ENCODE measurements at places on chromosomes 3 and 15. TPM values are rescaled to one million over a fixed set of nuclear protein-coding genes. Genes with fewer than 3 reads are reported as not detected.
A peak's percentile ranks its signal among the peaks of the same experiment; 100 is the strongest.

- no peak for DNase-seq
Measured at GRCh38 chr3:123483146-123483545, 34.3 kb upstream of the ADCY5 start.

- DNase-seq: no peak
Measured at GRCh38 chr3:22045882-22046281, 294.9 kb upstream of the ZNF385D start.

- DNase-seq: no peak
Measured at GRCh38 chr3:28206479-28206878, 34.9 kb upstream of the CMC1 start.

DNA sequence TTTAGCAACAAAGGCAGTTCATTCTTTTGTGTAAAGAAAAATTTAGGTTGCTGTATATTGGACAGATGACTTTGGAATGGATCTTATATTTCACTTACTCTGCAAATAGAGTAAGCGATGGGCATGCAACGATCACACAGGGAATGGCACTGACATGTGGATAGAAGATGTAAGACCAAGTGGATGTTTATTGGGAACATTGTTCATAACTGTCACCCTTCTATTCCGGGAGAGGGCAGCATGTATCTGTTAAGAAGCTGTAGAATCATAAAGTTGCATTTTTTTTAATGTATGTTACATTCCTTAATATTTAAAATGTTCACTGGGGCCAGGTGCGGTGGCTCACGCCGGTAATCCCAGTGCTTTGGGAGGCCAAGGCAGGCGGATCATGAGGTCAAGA is 41.2 kb downstream of the HPS3 start:
- DNase-seq: no peak

DNA sequence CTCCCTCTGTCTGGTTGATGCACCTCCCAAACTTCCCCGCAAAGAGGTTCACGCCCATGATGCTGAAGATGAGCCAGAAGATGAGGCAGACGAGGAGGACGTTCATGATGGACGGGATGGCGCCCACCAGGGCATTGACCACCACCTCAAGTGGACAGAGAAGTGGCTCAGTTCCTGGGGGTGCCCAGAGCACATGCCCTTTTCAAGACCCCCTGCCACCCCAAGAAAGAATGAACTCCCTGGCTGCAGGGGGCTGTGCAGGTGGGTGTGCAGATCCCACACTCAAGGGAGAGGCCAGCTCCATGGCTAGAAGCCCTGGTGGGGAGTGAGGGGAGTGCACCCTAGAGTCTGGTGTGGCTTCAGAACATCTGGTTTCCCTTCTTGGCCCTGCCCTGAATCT is 64.1 kb downstream of the EXOG start:
- no peak for DNase-seq

DNA sequence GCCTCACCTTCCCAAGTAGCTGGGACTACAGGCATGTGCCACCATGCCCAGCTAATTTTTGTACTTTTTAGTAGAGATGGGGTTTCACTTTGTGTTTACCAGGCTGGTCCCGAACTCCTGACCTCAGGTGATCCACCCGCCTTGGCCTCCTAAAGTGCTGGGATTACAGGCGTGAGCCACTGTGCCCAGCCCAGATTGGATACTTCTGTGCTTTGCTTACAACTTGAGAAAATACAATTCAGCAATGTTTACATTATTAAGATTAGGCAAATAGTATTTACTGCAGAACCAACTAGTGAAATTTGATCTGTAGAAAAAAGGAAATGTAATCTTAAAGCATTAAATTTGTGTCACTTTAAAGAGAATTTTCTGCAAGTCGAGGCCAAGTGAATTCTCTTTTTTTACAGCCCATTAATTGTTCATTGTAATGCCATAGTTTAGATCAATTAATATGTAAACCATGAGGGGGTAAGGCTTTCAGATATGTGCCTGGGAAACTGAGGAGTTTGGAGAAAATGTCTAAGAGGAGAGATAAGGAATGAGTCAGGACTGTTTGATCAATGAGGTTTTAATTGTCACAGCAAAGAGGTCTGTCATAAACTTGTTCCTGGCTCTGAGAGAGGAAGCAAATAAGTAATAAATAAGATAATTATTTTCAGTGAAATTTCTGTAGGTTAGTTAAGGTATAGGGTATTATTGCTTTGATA is 15.3 kb downstream of the PYDC2 start:
- DNase-seq: no peak

DNA sequence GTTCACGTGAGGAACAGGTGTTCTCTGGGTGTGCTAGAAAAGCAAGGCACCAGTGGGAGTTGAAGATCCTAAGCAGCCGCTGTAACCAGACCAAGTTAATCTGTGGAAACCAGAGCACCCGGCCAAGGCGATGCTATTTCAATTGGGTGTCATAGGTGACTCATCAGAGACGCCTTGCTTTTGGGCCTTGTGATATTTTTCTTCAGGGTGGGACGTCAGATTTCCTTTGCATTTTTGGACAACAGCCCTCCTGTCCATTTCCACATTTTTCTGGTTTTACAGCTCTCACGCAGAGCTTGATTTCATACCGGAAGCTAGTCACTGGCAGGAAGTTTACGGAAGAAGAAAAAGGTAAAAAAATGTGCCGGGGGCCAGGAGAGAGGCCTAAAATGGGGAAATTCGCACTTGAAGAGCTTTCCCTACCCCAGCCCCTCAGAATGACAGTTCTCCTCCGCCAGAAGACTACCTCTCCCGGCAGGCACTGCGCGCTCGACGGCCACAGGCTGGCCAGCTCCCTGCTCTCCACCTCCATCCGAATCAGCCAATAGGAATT is 471 bp upstream of the KBTBD8 start:
- peak; percentile 66 for DNase-seq

DNA sequence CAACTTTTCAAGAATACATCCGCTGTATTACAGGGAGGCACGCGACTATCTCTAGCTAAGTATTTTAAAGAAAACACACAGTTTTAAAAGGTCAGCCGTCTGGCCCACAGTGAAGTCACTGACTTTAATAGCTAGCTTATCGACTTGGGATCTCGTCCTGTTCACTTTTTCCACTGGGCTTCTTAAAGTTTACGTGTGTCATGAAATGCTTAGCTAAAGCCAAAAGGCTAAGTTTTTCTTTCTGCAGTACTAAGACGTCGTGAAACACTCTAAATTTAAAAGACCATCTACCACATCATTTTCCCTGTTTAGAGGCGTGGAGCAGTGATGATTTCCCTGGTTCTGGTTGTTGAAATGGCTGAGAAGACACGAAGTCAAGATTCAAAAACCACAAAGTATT is 27.1 kb downstream of the LRIG1 start:
- DNase-seq: no peak

DNA sequence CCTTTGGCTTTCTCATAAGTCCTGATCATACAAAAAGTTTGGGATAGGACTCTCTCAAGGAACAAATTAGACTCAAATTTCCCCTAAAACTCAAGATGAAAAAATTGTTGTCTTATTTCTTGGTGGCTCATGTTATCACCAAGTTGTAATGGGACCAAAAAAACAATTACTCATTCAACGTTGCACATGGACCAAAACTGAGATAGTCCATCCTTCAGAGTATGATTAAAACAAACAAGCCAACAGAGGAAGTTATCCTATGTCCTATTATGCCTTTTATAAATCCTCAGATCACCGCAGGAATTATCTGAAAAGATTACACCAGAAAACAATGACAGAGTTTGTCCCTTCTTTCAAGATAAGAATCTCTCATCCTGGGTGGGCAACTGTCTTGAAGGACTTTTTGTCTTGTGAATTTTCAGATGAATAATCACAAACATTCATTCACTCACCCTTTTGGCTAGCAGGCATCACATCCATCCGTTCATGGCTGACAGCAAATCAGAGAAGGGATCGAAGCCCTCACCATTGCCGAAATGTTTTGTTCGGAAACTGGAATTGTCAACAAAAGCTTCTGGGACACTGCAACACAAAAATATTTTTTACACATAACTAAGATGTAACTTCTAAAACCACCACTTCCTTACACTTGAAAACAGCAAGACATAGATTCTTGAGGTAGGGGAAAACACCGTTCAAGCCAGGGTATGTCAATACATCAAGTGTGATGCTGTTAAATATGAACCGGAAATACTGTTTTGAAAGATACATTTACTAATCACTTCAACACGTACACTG is 90.4 kb downstream of the FOXP1 start:
- no peak for DNase-seq

DNA sequence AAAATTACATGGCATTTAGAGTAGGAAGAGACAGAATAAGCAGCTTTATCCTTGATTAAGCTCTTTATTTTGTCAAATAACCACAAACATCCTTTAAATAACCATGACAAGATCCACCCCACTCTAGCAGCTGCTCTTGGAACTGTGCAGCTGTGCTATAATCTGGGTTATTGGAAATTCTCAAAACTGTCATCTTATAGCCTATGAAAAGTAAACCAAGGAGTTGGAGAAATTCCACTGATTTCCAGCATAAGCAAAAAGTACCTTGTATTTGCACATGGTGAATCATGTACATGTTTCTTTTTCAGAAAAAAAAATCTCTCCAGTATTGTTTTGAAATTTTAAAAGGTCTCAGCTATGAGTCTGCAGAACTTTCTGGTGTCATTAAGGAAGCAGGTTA is 88.8 kb upstream of the ABI3BP start:
- DNase-seq: no peak

DNA sequence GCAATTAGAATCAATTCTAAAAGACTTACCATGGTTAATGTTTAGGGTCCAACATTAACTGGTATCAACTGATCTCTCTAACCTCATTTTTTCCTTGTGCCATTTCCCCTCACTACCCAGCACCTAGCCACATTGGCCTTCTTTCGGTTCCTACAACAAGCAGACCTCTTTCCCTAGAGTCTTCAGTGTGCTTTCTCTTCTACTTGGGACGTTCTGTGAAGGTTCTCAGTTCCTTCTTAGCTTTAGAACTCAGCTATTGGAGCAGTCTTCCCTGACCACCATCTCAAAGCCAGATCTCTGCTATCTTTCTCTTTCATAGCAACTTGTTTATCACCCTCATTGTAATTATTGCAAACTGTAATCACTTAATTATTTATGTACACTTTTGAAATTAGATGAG is 31.5 kb upstream of the MINDY4B start:
- no peak for DNase-seq

- DNase-seq: peak; percentile 93
Measured at GRCh38 chr3:14143271-14144225, 18.7 kb downstream of the TMEM43 start.

DNA sequence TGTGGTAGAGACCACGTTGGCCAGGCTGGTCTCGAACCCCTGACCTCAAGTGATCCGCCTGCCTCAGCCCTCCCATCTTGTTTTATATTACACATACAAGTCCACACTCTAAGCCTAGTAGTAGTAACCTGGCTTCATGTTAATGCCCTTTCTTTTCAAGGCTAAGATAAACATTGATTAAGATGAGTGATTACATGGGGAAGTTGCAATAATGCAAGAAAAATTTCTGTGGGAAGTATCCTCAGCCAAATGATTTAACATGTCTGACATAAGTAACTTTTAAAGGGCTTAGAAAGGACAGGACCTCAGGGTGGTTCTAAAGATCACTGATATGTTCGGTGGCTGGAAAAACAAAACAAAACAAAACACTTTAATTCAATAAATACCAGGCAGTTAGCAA is 72.1 kb downstream of the SFMBT1 start:
- DNase-seq: peak; percentile 62

GRCh38 chr3:64685800-64686445 is 1.9 kb downstream of the ADAMTS9 start:
- peak; percentile 95 for DNase-seq

DNA sequence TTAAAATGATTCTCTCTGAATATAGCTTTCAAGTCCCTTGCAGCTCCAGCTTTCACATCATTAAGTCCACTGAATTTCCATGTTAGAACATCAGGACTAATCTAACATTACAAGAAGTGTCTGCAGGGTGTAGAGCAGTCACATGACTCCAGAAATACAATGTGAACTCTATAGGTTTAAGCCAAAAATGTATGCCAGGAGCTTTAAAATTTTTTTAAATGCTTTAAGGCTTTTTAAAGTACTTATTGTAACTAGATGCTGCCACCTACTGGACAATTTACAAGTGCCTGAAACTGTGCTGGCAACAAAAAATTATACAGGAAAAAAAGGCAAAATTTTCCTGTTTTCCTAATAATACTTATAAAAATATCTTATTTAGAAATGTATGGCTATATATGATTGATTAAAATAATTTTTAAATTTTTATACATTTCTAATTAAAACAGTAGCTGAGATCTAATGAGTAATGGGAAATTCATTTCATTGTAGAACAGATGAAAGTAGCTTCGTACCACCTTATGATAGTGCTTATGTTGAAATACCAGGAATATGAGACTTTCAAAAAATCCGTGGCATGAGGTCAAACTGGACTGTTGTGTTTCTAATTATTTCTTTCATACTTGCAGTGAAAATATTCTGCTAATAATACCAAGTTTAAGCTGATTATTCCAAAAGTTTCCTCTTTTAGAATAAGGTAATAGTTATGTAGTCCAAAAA is 25.7 kb downstream of the FSIP1 start:
- DNase-seq: no peak

DNA sequence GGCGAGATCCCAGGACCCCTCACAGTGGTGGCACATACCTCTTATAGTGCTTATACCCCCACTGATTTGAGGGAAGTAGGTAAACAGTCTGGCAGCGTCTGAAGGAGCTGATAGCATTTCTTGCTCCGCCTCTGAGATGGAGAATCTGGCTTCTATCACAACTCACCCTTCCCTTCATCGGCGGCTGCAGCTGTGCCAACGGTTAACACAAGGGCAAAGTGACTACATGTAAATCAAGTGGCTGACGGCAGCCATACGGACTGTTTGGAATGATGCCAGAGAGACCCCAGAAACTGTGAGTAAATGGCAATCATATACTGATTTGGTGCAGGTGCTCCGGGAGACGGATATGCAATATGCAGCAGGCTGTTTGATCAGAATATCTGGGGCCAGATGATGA is 66.8 kb upstream of the UNC13C start:
- DNase-seq: no peak

- DNase-seq: no peak
Measured at GRCh38 chr3:186593862-186594261, 19.0 kb upstream of the AHSG start.

DNA sequence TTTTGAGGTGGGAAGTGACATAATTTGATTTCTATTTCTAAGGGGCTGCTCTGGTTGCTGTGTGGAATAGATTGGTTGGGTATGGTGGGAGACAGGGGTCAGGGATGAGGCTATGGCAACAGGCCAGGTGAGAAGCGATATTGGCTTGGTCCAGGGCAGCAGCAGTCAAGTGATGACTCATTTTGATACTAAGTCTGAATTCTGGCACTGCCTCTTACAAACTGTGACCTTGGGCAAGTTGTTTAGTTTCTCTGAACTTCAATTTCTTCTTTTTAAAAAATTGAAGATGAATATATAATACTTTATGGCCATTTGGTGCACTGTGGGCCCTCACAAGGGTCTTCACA is 40.4 kb upstream of the CLSTN2 start:
- no peak for DNase-seq

EHD4 gene
- total RNA-seq: 15.9 TPM

TEX55 gene
- total RNA-seq: not detected

TMCO5A gene
- total RNA-seq: not detected

GOLGA6L7 gene
- total RNA-seq: not detected

PIERCE2 gene
- total RNA-seq: 5.3 TPM

ZNF502 gene
- 4.0 TPM for total RNA-seq

VILL gene
- total RNA-seq: 7.6 TPM

ADPRH gene
- 8.3 TPM for total RNA-seq

CCDC54 gene
- not detected for total RNA-seq

FBXL22 gene
- 0.59 TPM for total RNA-seq

NRG4 gene
- total RNA-seq: not detected

All from osteoblast (primary cell).